ENCODE measurements at places on chromosomes 1 and 21.

- no peak for DNase-seq
Measured at GRCh38 chr1:43302721-43303470, 2.1 kb downstream of the TIE1 start.

GRCh38 chr1:832136-832535 lies 91.6 kb upstream of the SAMD11 start:
- DNase-seq, result no peak

DNA sequence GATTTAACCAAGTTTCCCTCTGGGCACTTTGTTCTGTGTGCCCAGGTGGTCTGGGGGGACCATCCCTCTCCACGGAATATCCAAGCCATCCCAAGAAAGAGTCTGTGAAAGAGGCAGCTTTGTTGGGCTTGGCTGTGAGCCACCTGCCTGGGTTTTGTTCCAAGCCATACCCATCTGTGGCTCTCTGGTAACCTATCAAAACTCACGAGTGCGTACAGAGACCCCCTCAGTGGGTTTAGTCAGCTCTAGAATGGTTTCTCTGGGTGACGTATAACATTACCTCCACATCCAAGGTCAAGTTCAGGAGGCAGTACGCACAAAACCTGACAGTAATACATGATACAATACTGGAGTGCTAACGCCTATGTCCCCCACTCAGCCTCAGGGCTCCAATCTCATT lies 54.2 kb downstream of the DNTTIP2 start:
- DNase-seq, result no peak

DNA sequence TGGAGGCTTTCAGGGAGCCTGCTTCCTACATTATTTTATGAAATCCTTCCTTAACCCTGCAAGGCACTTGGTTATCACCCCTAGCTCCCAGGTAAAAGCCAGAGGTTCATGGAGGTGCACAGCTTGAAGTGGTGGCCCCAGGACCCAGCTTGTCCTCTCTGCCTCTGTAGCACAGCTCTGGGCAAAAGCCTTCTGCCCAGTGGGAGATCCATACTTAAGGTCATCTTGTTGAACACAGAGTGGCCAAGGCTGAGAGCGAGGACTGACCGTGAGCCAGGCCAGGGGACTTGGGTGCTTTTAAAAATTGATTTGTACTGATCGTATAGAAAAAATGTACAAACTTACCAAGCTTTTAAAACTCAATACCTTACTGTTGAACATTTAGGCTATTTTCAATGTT lies 33.4 kb downstream of the KCNA2 start:
- no peak for DNase-seq

DNA sequence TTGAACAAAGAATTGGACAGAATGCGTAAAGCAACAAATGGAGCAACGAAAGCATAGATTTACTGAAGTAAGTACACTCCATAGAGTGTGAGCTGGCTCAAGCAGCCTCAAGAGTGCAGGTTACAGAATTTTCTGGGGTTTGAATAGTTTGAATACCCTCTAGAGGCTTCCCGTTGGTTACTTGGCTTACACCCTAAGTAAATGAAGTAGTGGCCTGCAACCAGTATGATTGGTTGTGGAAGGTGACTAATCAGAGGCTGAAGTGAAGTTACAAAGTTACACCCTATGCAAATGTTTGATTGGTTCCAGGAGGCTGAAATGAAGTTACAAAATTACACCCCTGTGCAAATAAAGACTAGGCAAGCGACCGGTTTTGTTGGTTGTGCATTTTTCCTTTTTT lies 10.9 kb downstream of the TCEANC2 start:
- no peak for DNase-seq

- no peak for DNase-seq
Measured at GRCh38 chr1:20143734-20144565, 4.8 kb downstream of the PLA2G2F start.

DNA sequence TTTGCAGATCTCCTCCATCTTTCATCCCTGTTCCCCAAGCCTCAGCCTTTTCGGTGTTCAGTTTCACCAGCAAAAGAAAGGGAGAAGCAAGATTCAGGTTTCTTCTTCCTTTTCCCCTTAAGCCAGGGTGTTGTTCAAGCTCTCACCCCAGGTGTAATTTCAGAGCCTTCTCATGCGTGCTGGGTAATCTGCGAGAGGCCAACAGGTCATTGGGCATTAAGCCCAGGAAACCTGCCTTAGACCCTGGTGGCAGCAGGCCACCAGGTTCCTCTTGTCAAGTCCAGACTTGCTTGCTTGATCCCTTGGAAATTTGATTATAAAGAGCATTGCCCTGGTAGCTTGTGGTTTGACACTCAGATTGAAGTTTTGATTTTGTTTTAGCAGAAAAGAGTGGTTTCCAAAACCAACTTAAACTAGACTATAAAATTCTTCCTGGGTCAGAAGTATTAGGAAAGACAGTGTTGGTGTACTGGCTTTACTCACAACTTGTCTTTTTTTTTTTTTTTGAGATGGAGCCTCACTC lies 6.9 kb downstream of the AKR1A1 start:
- DNase-seq, result no peak

GRCh38 chr1:28458237-28459228 lies 47.3 kb upstream of the RCC1 start:
- no peak for DNase-seq

GRCh38 chr21:26079366-26079765 lies 91.2 kb downstream of the APP start:
- DNase-seq, result no peak

- DNase-seq, result no peak
Measured at GRCh38 chr1:84370831-84371394, 27.4 kb upstream of the DNASE2B start.

GRCh38 chr1:40079774-40080400 lies 17.2 kb downstream of the PPT1 start:
- no peak for DNase-seq

- DNase-seq, result no peak
Measured at GRCh38 chr21:36693489-36694030, 5.4 kb upstream of the SIM2 start.

DNA sequence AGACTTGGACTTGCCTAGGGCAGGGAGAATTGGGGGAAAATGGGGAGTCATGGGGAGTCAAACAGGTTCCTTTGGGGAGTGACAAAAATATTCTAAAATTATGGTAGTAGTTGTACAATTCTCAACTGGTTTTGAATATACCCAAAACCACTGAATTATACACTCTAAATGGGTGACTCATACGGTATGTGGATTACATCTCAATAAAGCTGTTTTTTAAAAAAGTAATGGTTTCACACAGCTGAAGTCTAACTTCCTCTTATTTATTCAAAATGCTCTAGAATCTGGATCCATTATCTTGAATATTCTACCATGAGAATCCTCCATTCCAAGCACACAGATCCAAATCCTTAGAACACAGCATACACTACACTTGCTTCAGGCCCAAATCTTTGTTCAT lies 11.1 kb downstream of the EIF4G3 start:
- no peak for DNase-seq

DNA sequence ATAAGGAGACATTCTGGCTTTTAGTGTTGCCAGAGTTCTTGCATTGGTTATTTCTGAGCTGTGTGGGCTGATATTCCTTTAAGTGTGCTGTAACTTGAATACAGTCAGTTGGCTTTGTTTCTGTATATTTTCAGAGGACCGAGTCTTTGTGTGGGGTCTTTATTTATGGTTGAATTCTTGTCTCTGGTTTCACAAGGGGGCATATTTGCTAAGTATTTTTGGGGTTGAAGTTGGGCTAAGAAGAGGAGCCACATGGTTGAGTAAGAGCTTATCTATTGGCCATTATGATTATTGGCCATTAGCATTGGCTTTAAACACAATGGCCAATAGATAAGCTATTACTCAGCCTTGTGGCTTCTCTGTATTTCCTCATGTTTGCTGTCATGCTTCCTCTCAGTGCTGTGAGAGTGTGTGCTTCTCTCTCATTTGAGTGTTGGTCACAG lies 26.3 kb upstream of the PTGFR start:
- DNase-seq, result no peak

DNA sequence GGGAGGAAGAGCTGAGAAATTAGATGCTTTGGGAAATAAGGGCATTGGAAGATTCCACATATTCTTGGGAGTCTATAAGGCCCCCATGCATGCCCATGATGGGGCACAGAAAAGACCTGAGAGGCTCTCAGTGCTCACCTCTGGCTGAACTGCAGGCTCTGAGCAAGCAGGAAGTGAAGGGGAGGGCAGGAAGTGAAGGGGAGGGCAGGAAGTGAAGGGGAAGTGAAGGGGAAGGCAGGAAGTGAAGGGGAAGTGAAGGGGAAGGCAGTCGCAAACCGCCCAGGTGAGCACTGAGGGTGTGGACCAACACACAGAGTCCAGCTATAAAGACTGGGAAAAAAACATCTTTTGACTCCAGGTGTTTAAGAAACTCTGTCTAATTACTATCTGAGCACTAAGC lies 3.5 kb downstream of the KRTAP10-9 start:
- no peak for DNase-seq

GRCh38 chr1:151210830-151211229 lies 12.5 kb downstream of the PIP5K1A start:
- DNase-seq, result no peak

GRCh38 chr1:240524356-240525069 lies 87.4 kb downstream of the GREM2 start:
- DNase-seq, result no peak

DNA sequence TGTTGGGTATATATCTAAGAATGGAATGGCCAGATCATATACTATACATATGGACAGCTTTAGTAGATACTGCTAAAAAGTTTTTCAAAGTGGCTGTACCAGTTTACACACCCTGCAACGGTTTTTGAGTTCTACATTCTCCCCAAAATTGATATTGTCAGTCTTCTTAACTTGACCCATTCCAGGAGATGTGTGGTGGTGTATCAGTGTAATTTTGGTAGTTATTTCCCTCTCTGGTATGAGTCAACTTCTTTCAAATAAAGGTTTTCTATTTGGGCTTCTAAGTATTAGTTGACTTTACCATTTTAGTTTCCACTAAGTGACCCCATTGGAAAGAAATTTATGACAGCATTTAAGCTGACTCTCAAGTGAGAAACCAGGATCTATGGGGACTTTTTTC lies 29.2 kb downstream of the INKA2 start:
- no peak for DNase-seq
